Mucosa of gallbladder (tissue), 1 donor: ENCODE measurements at places on chromosomes 2 and 18. TPM values are rescaled to one million over a fixed set of nuclear protein-coding genes. Genes with fewer than 3 reads are reported as not detected.
A peak's percentile ranks its signal among the peaks of the same experiment; 100 is the strongest.

DNA sequence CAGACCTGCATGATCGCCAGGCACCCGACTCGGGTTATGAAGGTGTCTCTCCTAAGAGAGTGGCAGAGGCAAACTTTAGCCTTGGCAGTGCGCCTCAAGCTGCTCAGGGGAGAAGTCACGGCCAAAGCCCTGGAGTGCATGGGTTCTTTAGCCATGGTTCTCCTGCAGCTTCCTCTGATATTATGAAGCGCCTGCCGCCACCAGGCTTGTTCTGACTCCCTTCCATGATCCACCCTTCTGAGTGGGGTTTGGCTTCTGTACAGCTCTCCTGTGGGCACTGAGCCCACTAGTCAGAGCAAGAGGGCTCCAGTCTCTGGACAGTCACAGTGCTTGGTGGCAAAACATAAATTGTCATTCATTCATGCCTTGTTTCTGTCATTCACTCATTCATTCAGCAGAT lies 25.9 kb upstream of the TMBIM1 start:
- DNase-seq = no peak

- DNase-seq = no peak
Observed at GRCh38 chr2:150866431-150866830, 379.0 kb upstream of the RND3 start.

DNA sequence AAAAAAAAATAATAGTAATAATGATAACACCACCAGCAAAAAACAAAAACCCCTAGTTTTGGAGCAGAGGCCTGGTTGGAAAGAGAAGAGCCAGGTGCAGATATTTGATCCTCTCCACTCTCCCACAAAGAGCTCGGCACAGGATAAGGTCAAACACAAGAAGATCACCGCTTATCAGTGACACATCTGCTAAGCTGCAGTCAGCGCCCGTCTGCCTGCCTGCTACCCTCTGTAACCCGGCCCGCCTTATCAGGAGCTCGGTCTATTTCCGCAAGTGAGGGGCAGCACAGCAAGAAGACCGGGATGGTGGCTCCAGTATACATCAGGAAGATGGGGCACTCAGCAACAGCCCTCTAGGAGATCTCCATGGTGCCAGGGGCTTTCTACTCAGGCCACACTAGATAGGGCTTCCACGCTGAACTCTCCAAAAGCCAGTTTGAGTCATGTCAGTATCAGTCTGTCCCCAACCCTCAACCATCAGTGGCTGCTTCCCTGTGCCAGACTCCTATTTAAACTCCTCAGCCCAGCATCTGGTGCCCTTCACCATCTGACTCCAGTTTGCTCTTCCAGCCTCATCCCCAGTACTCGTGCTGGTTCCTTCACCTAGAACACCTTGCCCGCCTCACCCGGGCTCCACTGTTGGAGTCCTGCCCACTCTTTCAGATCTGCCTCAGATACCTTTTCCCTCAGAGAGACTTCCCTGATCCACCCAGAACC lies 67.3 kb upstream of the PPP1CB start:
- DNase-seq = no peak

DNA sequence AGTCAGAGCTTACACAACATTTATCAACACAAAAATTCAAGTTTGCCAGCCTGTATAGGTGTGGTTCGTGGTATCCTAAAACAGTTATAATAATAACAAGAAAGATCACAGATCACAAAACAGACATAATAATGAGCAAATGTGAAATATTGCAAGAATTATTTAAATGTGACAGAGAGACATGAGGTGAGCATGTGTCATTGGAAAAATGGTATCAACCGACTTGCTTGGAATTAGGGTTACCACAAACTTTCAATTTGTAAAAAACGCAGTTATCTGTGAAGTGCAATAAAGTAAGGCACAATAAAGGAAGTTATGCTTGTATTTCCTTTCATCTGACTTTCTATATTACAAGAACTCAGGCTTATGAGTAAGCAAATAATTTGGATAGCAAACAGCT lies 116.8 kb downstream of the IKZF2 start:
- no peak for DNase-seq

DNA sequence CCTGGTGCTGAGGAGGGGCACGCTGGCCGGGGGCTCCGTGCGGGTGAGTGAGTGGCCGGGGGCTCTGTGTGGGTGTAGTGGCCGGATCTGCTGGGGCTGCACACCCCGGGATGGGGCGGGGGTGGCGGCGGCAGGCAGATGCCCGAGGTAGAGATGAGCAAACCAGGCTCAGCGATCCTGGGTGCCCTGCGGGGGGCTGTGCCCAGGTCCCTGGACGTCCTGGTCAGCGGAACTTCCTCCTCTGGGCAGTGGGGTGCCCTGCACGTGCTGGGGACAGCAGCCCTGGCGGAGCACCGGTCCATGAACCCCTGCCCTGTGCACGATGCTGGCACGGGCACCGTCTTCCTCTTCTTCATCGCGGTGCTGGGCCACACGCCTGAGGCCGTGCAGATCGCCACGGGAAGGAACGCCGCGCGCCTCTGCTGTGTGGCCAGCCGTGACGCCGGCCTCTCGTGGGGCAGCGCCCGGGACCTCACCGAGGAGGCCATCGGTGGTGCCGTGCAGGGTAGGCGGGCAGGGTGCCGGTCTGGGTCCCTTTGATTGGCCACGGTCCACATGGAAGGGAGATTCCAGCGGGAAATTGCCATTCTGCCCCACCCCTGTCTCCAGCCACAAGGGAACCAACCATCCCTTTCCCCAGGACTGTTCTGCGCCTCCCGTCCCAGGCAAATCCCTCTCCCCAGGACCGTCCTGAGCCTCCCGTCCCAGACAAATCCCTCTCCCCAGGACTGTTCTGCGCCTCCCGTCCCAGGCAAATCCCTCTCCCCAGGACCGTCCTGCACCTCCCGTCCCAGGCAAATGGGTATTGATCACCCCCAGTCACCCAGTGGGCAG lies 5.9 kb downstream of the NEU4 start:
- DNase-seq = no peak

GRCh38 chr2:217302856-217303255 lies 443.0 kb upstream of the TNP1 start:
- no peak for DNase-seq

DNA sequence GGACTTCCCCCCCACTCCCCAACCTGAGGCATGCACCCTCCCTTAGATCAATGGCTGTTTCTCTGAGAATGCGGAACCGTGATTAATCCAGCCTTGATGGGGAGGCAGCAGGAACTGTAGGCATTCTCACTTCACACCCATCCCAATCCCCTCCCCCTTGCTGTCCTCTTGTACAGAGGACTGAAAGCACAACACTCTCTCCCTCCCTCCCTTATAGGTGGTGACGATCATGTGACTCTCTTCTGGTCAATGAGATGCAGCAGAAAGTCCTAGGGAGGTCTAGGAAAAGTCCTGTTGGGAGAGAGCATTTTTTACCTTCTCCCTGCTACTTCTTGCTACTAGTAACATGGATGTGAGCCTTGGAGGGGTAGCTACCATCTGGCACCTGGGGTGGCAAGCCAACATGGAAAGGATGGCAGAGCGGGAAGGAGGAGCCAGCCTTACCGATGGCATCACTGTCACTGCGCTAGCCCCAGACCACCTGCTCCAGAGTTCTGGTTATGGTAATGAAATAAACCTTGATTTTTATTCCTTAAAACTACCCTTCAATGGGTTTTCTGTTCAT lies 106.9 kb downstream of the MSH2 start:
- no peak for DNase-seq

DNA sequence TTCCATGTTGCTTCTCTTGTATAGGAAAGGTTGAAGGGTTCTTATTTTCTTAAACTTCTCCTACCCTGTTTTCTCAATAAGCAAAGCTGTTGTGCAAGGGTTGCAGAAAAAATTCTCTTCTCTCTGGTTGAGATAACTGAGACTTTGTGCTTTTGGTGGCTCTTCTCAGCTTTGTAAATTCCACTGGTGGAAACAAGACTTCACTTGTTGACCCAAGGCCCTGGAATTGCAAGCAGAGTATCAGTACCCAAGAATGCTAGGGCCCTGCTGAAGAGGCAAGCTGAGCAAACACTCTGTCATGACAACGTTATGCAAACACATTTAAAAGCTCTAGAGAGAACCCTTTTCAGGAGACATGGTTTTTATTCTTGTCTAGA lies 294.7 kb upstream of the EPAS1 start:
- no peak for DNase-seq

DNA sequence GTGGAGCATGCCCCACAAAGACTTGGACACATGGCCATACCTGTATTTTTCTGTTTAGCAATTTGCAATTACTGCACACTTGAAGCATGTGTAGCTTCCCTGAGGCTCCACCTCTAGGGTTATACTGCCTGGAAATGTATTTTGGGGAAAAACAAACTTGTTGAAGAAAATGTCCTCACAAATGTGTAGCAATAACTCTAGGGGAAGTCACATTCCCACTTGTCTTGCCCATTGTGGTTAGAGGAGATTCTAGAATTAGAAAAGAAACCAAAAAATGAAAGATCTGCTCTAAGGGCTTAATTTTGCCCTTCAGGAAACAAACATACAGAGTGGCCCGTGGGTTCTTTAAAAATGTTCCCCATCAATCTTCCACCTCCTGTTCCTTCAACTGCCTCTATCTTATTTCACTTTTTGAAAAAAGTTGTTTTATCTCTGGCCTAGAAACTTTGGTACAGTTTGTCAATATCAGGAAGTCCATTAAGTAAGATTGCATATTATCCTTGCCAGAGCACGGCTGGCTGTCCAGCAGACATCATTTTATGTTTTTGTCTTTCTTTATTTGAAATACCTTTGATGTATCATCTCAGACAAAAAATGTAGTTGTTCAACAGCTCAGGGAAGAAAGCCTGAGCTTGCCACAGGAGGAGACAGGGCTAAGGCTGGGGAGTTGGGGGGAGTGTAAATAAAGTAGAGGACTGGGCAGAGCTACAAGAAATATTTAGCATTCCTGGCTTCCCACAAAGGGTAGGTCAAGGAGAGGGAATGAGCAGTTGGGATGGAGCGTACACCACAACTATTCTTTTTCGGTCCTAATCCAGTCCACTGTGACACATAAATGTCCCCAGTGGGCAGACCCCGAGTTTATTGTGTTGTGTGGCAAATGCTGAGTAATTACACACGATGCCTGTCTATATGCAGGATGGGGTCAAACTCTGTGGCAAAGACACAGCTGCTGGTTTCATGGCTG lies 96.8 kb upstream of the CDC42EP3 start:
- peak; percentile 47 for DNase-seq

- no peak for DNase-seq
Observed at GRCh38 chr2:121860033-121860757, 104.7 kb downstream of the TSN start.

GRCh38 chr2:96340493-96341414 lies 5.2 kb downstream of the NCAPH start:
- no peak for DNase-seq

DNA sequence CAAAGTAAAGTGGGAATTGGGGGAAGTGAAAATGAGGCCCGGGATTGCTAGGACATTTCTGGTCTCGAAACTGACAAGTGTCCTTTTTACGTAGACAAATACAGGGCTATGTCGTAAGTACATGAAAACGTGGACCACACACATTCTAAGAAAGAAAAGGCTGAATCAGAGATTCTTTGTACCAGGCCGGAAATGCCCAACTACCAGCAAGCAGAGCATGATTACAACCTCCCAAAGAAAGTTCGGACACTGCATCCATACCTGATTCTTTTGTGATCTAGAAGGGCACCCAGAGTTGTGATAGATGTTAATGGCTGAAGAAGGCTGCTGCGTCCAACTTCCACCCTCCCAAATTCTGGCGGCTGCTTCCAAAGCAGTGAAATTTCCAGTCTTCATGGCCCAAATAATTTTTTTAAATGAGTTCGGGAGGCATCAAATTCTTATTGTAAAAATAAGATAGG lies 1.7 kb downstream of the RBMS1 start:
- DNase-seq = no peak

- DNase-seq = no peak
Observed at GRCh38 chr18:9951022-9951859, 37.4 kb downstream of the VAPA start.

DNA sequence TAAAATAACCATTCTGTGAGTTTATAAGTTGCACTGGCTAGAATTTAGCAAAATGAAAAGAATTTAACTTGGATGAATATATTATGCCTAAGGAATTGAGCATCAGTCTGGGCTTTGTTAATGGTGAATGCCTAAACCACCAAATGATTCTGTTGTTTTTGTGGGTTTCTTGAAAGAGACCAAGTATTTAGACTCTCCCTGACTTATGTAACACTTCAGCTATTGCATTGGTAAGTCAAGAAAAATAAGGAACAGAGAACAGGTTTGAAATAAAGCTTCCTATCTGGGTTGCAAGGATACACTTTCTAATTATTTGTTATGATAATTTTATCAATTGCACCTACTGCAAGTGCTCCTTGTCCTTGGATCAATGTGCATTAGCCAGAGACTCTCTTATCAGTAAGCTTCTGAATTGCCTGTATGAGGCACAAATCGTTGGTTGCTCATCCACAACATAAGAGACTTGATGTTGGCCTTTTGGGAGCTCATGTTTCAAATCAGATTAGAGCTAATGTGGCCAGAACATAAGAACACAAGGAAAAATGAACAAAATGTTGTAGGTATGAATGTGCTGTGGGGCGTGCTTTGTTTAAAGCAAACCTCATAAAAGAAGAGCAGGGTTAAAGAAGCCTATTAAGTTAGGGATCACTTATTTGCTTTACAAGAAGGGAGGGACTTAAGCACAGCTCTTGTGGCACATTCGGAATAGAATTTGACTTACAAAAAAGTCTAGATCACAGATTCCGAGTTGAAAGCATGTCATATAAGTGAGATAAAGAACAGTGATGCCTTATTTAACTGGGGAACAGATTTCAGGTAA lies 37.2 kb downstream of the PRKCE start:
- no peak for DNase-seq

DNA sequence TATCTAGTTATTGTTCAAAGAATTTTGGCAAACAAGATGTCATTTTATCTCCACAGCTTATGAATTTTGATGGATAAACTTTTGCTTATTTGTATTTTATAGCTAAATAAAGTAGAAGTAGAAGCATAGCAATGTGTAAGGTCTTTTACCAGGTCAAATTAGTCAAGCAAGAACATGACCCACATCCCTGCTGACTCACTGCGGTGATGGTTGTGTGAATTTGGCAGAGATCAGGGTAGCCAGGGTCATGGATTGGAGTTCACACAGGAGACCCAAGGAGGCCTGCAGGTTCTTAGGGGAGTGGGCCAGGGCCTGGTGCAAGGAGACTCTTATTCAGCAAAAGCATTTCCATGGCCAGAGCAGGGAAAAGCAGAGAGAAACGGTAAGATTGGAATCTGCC lies 18.7 kb downstream of the SP140 start:
- DNase-seq = no peak

DNA sequence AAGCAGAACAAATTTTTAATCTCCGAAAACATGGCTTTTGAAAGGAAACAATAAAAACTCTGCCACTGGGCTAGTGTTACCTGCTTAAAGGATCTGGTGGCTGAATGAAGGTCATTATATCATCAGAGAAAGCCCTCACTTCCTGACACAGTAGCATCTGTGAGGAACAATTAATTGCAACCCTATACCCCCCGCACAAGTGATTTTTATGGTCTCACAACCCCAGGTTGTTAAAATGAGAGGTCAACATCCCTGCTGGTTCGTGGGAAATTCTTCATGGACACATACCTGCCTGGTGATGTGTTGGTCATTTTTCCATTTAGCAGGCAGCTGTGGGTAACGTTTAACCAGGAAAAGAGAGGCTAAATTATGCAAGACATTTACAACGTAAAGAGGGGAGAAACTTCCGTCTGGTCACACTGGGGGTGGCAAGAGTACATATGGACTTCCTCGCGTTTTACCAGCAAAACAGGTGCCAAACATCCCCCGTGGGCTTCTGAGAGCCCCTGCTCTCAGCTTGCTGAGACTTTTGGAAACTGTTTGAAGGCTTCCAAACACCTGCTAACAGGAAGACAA lies 29.2 kb downstream of the NIFK start:
- DNase-seq = no peak

FKBP7 gene
- total RNA-seq = 9.1 TPM

STAM2 gene
- total RNA-seq = 31.6 TPM

RUFY4 gene
- 0.17 TPM for total RNA-seq

CYP26B1 gene
- total RNA-seq = 2.2 TPM

SERPINB3 gene
- total RNA-seq = not detected

NCL gene
- 263 TPM for total RNA-seq

SH3BP4 gene
- 51.7 TPM for total RNA-seq
